ENCODE measurements at places on chromosomes 2 and 18.
A peak's percentile ranks its signal among the peaks of the same experiment; 100 is the strongest.

DNA sequence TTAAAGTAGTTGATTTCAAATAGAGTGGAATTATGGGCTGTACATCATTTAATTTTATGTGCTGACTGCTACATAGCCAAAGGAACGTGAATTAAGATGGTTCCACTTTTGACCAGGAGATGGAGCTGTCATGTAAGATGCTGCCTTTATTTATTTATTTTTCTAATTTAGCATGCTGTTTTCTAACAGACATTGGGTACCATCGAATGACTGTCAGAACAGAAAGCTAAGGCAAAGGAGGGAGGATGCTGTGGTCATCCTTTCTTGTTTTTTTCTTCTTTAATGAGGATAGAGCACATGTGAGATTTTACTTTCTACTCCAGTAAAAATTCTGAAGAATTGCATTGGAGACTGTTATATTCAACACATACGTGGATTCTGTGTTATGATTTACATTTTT is at the start of gene SCN2A:
SCN2A (plus strand) TSS at position 185 of the 400 bp plus-strand sequence. CDS start 56,410 bp downstream, outside the sequence.
- peak; percentile 5 for DNase-seq

DNA sequence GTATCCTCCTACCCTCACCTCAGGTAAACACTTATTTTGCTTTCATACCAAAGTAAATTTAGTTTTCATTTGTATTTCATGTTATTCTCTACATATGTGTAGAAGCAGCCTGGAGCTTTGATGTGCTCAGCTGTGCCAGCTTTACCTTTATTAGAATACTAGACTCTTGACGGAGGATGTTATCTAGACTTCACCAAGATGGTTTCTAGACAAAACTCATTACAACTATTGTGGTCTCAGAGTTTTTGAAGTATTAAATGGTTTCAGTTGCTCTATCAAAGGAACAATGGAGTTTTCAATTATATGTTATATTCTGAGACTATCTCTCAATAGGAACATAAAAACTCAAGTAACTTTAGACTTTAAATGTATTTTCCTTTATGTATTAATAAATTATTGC is 5.0 kb upstream of the IL18RAP start:
- DNase-seq = no peak

DNA sequence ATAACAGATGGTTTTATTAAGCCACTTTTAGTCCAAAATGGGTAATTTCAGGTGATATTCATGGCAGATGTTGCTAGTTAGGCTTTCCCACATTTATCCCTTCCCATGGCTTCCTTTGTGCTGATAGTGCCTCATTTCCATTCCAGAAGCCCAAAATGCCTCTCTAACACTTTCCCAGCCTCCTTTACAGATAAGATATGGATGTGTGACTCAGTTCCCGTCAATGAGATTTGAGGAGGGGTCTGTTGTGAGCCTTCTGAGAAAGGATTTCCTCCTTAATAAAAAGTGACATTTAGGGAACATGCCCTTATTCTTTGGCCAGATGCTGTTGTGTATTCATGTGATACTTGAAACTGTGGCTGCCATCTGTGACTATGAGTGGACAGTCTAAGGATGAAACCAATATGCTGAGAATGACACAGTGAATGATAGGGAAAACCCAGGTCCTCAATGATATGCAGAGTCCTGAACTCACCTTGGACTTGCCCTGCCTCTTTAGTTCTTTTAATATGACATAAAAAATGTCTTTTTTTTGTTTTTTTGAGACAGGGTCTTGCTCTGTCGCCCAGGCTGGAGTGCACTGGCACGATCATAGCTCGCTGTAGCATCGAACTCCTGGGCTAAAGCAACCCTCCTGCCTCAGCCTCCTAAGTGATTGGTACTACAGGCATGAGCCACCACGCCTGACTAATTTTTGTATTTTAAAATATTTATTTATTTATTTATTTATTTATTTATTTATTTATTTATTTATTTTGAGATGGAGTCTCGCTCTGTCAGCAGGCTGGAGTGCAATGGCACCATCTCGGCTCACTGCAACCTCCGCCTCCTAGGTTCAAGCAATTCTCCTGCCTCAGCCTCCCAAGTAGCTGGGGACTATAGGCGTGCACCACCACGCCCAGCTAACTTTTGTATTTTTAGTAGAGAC is 5.8 kb upstream of the ACSL3 start:
- DNase-seq = no peak

GRCh38 chr18:45974088-45974536 is 7.0 kb upstream of the EPG5 start:
- no peak for DNase-seq

Measured in NCI-H187 (cell line).